Heart right ventricle (tissue), 16 donors: ENCODE measurements at places on chromosomes 1 and 21.

DNA sequence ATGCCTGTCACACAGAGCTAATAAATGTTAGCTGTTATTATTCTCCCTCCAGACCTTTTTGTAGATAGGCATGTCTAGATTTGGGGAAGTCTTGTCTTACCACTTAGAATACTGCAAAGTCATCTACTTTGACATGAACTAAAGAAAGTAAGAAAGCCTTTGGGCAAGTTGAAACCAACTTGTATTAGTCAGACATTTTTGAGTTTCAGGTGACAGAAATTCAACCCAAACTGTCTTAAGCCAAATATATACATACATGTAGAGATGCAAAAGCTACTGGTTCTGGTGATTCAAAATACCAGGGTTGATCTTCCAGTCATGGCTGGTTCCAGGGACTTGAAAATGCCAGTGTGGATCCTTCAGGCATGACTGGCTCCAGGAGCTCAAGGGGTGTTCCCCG is 276.8 kb upstream of the TMEM51 start:
- no peak for DNase-seq

DNA sequence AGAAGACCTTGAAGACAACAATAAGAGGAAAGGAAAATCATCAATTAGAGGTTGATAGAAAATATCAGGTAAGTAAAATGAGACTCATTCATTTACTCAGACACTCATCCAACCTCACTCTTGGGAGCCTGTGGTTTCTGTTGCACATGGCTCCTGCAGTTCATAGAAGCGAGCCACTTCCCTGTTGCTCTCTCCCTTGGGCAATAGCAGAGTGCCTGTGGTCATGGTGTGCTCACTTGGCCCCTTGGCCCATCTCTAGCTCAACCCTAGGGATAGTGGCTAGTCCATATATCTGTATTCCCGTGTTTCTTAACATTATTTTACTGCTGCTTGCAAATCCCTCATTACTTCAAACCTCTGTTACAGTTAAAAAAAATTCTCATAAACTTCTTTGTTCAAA is 368.6 kb downstream of the PTPRC start:
- no peak for DNase-seq

DNA sequence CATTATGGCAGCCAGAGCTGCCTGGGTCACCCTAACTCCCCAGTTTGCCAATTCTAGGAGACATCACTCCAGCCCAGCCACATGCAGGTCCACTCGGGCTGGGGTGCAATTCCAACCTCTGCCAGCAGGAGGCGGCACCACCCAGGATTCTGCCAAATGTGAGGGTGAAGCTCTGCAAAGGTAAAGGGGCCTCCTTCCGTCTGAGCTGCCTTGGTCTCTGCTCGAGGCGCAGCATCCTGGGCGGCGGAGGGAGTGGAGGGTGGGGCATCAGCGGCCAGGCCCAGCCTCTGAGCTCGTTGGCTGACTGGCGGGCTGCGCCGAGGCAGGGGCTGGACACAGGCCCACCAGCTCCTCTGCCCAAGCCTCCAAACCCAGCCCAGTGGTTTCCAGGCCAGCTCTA is 63.8 kb downstream of the ARHGEF16 start:
- DNase-seq = no peak

DNA sequence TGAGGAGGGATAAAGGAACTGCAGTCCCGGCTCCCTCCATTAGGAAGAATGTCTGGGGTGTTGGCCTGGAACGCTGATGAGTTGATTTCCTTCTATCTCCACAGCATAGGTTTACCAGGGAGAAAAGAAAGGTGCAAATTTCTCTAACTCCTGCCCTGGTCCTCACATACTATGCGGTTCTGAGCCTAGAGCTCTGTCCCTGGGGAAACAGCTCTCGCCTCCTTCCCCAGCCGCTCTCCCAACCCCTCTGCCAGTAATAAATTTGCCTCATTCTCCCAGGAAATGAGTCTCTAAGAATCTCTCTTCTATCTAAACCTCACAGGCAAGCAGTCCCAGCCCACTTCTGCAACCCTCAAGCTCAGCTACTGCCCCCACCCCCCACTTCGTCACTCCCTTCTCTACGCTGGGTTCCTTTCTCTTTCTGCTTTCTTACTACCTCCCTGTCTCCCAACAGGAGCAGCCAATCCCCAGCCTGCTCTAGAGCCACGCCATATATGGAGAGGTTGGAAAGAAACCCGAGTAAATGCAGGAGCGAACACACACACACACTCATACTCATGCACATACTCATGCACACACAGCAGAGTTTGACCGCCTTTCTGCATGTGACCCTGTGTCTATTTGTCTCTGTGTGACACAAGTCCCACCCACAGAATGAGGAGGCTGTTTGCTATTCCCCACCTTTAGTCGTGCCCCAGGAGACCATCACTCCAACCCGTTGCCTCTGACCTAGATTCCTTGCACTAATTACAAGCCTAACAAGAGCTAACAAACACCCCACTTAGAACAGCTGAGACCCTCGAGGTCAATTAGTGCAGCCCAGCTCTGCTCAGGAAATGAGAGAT is 13.4 kb downstream of the PLEKHO1 start:
- DNase-seq = peak; percentile 90

DNA sequence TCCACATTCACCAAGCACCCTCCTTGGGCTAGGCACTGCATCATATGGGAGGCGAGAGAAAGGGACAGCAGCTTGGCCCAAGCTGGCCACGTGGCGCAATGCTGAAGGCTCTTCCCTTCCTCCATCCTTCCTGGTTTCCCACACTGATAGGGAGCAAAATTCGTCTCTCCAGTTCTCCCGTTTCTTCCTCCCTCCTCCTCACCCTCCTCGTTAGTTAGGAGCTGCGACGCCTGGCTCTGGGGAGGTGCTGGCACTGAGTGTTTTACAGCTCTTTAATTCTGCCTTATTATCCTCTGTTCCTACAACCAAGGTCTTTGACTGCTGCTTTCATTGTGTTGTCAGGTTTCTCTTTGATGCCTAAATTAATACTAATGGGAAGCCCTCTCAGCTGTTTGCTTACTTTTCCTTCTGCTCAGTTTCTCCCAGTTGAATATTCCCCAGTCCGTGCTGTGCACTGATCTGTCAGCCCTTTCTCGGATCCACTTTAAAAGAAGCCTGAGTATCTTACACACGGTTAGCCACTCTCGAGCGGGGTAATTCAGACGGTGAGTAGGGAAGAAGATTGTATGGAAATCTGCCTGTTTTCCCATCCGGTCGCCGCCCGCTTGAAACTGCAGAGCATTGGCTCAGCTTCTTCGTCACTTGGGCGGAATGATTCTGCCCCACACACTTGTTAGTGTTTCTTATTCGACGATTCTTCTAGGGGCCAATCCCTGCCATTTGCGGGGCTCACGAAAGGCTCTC is 56.2 kb upstream of the SMYD2 start:
- peak; percentile 17 for DNase-seq

DNA sequence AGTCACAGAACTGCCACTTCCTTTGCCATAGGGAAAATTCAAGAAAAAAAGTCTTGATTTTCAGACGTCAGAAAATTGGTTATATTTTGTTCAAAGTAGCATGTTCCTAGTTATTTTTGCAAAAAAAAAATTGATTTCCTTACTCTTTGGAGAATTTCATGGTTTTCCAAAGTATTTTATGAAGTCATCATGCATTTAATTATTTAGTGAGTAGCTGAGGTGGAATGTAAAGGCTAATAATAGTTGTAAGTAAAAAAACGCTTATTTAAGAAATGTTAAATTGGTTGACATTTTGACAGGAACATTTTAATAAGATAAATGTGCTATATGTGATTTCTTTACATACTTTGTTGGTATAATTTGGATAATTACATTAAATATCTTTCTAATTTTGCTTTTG is 20.8 kb downstream of the TSEN15 start:
- no peak for DNase-seq

DNA sequence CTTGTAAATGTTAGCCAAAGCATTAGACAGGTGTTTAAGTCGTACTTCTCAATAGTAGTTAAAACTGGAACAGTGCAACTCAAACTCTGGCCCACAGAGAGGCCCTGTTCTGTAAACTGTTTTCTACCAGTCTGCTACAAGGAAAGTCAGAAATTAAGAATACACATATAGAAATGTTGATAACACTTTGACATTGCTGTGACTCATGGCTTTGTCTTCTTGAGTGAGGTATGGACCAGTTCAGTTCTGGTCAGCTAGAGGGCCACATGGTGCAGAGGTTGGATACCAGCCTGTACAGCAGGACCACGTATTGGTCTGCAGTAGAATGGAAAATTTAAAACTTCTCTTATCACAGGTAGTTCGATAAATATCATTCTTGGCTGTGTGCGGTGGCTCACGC is 22.3 kb downstream of the ZBTB8B start:
- no peak for DNase-seq

DNA sequence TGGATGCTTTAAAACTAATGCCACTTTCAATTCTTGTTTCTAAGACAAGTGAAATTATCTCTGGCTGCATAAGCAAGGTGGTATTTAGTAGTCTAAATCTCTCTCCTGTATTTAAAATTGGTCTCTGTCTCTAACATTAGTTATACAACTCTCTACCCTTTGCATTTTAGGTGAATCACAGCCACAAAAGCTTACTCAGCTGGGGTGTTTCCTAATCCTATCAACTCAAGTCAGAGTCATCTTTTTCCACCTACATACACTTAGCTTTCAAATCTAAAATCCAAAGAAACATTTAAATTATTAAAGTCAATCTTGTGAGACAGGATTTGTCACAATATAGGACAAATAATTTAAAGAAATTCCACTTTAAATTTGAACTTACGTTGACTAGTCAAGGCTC is 255.1 kb upstream of the CXADR start:
- DNase-seq = no peak

GRCh38 chr1:200049810-200050209 is 22.3 kb downstream of the NR5A2 start:
- no peak for DNase-seq

DNA sequence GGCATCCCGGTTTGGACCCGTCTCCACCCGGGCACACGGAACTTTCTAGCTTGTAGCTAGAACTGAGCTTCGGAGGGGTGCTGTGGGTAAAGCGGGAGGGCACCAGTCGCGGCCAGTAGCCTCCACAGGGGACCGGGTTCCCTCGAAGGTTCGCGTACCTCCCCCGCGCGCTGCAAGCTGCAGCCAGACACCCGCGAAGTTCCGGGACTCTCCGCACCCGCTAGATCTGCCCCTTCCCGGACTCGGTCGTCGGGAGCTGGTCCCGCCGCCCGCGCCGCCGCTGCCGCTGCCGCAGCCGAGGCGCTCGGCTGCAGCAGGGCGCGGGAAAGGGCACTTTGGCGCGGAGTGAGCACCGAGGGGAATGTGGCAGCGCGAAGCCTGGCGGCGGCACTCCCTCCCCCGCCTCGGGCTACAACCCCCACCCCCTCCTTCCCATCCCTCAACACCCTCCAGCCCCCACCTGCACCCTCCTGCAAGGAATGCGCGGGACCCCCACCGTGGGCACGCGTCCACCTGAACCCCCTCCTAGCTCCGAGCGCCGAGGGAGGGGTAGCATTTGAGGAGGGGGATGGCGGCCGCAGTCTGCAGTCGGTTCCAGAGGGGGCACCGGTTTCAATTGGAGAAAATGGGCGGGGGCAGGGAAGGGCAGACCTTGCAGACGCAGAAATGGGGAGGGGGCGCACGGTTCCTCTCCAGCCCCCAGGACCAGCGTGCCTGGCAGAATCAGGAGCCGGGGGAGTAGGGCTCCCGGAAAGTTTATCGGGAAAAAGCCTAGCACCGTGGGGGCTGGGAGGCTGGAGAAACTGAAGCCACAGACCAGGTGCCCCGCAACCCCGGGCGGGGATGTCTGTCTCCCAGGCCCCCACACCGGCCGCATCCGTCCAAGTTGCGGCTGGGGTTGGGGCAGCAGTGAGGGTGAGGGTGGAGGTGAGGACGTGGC is 968 bp downstream of the CSMD2 start:
- DNase-seq = no peak

GRCh38 chr1:159300146-159300545 is 2.0 kb upstream of the FCER1A start:
- no peak for DNase-seq

- no peak for DNase-seq
Measured at GRCh38 chr1:174884038-174884437, 115.7 kb upstream of the CACYBP start.

DNA sequence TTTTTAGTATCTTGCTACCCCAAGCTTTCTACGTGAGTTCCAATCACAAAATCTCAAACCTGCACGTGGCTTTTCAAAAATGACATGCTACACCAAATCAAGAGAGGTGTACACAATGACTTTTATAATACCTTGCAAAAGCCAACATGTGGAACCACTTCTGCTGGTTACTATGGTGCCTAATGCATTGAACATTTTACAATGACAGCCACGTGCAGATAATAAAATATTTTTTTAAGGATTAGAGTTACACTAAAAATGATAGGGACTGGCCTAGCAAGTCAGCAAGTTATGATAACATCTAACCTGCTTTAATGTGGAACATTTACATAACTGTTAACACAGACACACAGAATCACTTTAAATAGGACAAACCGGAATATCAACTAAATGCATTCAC is 30.2 kb downstream of the EYA3 start:
- DNase-seq = no peak

- no peak for DNase-seq
Measured at GRCh38 chr1:154755858-154756730, 114.0 kb downstream of the KCNN3 start.

DNA sequence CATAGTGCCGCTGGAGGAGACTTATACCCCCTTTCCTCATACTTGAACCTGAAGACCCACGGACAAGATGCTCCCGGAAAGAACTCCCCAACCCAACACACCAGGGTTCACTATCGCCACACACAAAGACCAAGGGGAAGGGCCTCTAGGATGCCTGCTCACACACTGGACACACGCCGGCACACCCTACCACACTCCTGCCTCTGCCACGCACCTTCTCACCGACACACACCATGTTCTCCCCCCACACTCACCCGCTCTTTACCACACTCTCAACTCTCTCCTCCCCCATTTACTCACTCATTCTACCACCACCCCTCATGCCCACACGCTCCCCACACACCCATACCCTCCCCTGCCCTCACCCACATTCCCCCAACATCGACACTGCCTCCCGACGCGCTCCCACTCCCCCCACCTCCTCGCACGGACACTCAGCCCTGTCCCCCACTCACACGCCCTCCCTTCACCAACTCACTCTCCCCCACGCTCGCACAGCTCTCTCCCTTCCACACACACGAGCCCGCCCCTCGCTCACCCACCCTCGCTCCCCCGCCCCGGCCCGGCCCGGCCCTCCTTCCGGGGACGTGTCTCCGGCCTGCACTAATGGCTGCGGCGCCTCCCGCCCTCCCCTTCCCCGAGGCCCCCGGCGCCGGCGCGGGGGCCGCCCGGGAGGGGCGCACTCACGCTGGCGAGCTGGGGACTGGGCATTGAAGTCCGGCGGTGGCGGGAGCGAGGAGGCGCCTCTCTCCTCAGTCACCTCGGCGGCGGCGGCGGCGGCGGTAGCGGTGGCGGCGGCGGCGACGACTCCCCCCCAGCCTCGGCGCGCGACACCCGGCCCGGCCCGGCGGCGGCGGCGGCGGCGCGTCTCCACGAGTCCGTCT is 626 bp downstream of the PTP4A2 start:
- peak; percentile 83 for DNase-seq

DNA sequence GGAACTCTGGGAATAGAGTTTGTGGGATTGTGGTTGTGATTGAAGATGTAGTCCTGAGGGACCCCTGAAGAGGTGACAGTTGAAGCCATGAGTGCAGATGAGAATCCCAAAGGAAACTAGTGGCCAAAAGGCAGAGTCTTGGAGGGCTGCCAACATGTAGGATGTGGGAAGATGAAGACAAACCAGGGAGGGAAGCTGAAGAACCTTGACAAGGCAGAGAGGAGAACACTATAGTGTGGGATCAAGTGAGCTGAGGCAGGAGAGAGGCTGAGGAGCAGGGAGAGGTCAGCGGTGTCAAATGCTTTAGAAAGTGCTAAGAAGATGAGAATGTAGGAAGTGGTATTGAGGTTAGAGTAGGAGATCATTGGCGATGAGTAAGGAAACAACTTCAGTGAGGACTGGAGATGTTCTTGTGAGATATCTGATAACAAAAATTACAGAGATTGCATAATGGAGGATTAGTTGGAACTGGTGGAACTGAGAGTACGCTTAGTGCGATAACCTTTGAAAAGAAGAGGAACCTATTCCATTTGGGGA is 88.5 kb upstream of the VCAM1 start:
- peak; percentile 23 for DNase-seq
